KBM-7 (cell line): ENCODE measurements at places on chromosomes 7 and 10.

DNA sequence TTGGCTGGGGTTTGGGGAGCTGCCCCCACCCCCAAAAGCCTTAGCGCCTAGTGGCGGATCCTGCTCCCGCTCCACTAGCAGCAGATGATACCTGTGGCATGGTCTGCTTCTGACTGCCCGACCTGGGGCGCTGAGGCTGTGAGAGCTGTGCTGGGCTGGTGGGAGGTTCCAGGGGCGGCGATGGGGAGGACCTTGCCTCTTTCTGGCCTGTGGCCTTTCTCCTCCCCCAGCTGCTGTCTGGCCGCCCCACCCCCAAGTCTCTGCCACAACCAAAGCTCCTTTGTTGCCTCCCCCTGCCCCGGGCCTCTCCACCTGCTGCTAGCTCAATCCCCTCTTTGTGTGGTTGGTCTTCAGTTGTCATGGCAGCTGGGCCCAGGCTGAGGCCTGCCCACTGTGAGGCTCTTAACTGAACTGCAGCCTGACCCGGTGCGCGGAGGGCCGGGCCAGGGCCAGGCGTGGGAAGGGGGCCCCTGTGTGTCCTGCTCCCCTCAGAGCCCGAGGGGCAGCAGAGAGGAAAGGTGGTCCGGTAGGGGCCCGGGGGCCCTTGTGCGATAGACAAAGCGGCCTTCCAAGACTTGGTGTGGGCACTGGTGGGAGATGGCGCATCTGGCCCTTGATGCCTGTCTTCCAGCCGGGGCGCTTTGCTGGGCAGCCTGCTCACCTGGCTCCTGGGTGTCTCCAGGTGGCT is 4.7 kb downstream of the ZNF775 start:
- no peak for DNase-seq

DNA sequence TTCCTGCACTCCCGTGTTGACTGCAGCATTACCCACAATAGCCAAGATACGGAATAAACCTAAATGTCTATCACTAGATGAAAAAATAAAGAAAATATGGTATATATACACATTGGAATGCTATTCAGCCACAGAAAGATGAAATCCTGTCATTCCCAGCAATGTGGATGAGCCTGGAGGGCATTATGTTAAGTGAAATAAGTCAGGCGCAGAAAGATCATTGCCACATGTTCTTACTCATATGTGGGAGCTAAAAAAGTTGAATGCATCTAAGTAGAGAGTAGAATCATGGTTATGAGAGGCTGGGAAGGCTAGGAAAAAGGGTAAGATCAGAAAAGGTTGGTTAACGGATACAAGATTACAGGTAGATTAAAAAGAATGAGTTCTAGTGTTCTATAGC is 219.1 kb upstream of the MKI67 start:
- DNase-seq, result no peak

DNA sequence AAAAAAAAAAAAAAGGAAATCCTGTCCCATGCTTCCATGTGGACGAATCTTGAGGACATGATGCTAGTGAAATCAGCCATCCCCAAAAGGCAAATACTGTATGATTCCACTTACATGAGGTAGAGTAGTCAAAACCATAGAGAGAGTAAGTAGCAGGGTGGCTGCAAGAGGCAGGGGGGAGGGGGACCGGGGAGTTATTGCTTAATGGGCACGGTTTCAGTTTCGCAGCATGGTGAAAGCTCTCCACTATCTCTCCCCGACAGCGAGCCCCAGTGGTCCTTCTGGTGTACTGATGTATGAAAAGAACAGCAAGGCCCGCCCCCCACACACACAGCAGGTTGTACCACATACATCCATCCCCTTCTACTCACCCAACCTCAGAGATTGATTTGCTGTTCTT is 32.8 kb downstream of the NOD1 start:
- peak; percentile 94 for DNase-seq

- DNase-seq, result no peak
Measured at GRCh38 chr10:62093863-62094291, 174.8 kb downstream of the RTKN2 start.

DNA sequence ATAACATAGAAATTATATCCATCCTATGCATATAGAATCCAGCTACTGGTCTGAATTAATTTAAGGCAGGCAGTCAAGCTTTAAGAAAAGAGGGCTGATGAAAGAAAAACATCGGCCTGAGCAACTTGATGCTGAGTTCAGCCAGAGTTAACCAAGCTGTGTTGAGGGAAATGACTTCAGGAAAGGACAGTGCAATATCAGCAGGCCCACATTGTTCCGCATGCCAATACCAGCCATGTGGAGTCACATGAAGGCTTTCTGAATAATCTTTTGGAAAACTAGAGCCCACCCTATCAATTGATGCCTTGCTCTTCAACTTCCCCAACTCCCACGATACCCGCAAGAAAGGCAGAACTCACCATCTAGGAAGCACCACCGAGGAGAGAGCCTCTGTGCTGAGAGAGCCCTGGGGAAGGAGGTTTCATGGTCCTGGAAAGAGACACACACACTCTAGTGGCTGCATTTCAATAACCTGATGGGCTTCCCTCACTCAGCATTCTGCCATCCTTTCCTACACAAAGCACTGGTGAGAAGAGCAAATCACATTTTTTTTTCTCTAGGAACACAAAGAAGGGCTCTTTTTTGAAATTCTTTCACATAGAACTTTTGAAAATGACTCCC is 125.8 kb upstream of the PTN start:
- no peak for DNase-seq

GRCh38 chr10:63579371-63580014 is 58.3 kb downstream of the REEP3 start:
- DNase-seq, result no peak
